ENCODE measurements at places on chromosomes 5 and 9. TPM values are rescaled to one million over a fixed set of nuclear protein-coding genes. Genes with fewer than 3 reads are reported as not detected.

The SPATA31A3 gene
- total RNA-seq: not detected

The TSTD2 gene
- total RNA-seq: 13.4 TPM

The FNBP1 gene
- 215 TPM for total RNA-seq

The SPINK13 gene
- not detected for total RNA-seq

The SOHLH1 gene
- not detected for total RNA-seq
